ENCODE measurements at places on chromosomes 12 and 14.
A peak's percentile ranks its signal among the peaks of the same experiment; 100 is the strongest.

- DNase-seq: no peak
Observed at GRCh38 chr12:80257920-80258319, 158.6 kb downstream of the OTOGL start.

DNA sequence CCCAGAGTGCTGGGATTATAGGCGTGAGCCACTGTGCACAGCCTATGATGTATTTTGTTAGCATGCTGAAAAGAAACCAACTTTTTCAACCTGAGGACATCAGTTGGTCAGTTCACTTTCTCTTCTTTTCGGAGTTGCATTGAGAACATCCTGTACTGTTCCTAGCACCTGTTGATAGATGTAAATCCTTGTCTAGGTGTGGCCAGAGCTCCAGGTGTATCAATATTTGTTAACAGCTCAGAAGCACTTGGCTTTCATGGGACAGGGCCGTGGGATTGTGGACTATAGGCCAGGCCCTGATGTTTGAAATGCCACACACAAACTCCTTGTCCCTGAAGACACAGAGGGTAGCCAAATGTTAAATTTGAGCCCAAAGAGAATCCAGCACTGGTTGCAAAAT is 14.9 kb downstream of the HCAR2 start:
- no peak for DNase-seq

- no peak for DNase-seq
Observed at GRCh38 chr12:3530548-3530947, 39.5 kb downstream of the PRMT8 start.

GRCh38 chr14:45118594-45118993 is 15.7 kb downstream of the FKBP3 start:
- DNase-seq: no peak

GRCh38 chr14:103870891-103871595 is 23.7 kb upstream of the PPP1R13B start:
- no peak for DNase-seq

- DNase-seq: no peak
Observed at GRCh38 chr12:43277651-43278540, 274.1 kb downstream of the ADAMTS20 start.

DNA sequence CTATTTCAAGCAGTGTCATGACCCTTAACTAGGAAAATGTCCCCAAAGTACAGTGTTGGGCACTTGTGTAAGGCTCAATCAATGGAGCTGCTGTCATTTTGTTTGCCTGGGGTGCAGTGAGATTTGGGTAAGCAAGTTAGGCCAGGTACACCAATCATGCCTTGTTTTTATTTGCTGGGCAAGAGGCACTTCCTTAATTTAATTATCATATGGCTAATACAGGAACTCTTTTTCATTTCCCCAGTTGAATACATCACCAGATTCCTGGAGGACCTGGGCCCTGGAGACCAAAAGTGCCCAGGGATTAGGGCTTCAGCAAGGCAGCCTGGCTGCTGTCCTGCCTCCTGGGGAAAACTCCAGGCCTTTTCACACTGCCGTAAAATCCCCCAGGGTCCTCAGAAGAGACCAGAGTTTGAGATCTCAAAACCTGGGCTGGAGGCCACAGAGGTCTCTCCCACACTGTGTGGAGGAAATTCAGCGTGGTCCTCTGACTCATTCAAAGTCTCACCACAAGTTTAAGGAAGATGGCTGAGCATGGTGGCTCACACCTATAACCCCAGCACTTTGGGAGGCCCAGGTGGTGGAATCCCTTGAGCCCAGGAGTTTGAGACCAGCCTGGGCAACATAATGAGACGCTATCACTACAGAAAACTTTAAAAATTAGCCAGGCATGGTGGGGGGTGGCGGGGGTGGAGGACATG is 28.4 kb upstream of the FOXN3 start:
- DNase-seq: peak; percentile 34

DNA sequence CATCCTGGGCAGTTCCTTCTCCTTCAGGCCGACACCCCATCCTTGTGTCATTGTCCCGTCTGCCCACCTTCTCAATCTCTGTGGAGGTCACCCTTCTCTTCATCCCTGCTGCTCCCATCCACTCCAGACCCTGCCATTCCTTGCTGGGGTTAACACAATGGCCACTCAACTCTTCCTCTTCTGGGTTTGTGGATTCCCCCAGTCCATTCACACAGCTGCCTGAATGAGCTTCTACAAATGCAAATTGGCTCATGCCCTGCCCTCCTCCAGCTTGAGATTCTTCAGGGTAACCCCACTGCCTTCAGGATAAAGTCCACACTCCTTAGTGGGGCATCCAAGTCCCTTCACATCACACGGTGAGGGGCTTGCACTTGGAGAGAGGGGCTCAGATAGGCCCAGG is 17.2 kb upstream of the PRMT8 start:
- DNase-seq: no peak

- no peak for DNase-seq
Observed at GRCh38 chr12:132729541-132730320, 19.1 kb downstream of the PGAM5 start.

- no peak for DNase-seq
Observed at GRCh38 chr12:83700838-83701237, 1014.1 kb downstream of the TMTC2 start.

- DNase-seq: no peak
Observed at GRCh38 chr12:46535907-46536306, 163.3 kb upstream of the SLC38A2 start.

- no peak for DNase-seq
Observed at GRCh38 chr12:110289711-110290078, 8.6 kb downstream of the ATP2A2 start.

- no peak for DNase-seq
Observed at GRCh38 chr12:46555406-46555852, 182.9 kb upstream of the SLC38A2 start.

All from activated CD4-positive, alpha-beta T cell treated with anti-CD3 and anti-CD28 coated beads, Interleukin-2, amount 50 U/mL, for 4 hours (primary cell).